ENCODE measurements at places on chromosomes 5 and 9. TPM values are rescaled to one million over a fixed set of nuclear protein-coding genes. Genes with fewer than 3 reads are reported as not detected.

ZNF462 gene
- 5.2 TPM for total RNA-seq

IFNA2 gene
- total RNA-seq: not detected

KIF4B gene
- total RNA-seq: not detected

PCDHA7 gene
- total RNA-seq: 0.13 TPM

KCNN2 gene
- total RNA-seq: 0.25 TPM

TTLL11 gene
- 4.5 TPM for total RNA-seq

ZNF354B gene
- 8.0 TPM for total RNA-seq
